ENCODE measurements at places on chromosomes 2 and 18.

GRCh38 chr18:34220081-34220815, 4.5 kb downstream of the NOL4 start:
- DNase-seq, result no peak

DNA sequence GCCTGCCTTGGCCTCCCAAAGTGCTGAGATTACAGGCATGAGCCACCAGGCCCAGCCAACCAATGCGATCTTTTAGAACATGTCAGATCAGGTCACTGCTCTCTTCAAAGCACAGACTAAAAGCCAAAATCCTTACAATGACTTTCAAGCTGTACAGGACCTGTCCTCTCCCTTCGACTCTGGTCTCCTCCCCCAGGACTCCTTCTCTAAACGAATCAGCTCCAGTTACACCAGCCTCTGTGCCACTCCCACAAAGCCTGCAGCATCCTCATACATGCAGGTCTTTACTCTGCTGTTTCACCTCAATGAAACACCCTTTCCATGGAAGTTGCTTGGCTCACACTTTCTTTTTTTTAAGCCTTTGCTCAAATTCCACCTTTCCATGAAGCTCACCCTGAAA, 436.0 kb downstream of the METTL4 start:
- no peak for DNase-seq

DNA sequence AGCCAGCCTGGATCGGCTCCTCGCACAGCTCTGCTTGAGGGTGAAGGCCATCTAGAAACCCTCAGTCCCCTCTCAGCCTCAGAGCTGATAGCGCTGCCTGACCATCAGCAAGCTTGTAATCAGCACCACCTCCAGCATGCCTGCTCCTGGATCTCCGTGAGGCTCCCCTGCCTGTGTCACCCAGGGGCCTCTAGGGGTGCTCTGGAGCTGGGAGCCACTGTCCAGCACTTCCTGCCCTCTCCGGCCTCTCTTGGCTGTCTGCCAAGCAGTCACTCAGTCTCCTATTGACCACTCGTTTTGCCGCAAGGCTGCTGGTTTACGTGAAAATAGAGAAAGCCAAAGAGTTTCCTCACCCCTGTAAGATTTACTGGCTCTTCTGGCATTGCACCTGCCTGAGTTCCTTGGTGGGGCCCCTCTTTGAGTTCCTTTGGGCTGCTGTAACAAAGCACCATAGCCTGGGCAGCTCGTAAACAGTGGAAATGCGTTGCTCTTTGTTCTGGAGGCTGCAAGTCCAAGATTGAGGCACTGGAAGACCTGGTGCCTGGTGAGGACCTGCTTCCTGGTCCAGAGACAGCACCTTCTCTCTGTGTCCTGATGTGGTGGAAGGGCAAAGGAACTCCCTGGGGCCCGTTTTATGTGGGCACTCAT, 17.9 kb downstream of the CAPN10 start:
- no peak for DNase-seq

DNA sequence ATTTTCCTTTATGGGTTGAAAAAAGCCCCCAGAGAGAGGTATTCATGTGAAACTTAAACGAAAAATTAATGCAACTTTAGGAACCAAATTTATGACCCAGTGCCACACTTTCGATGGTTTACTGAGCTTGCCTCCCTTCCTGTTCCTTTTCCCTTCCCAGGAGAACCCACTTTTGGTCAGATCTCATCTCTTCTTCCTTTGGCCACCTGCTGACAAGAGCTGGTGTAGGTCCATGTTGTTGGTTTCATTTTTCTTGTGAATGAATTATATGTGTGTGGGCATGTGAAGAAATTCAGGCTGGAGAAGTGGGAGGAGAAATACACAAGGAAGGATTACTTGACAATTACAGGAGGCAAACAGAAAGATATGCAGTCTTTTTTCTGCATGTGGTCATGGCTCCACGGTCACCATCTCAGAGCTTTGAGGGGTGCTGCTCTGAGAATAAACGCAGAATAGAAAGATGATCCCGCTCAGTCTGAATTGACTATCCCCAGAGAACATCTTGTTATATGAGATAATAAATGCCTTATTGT, 111.3 kb upstream of the TCF4 start:
- no peak for DNase-seq

Measured in stimulated activated naive CD4-positive, alpha-beta T cell treated with Interleukin-2 at 50 U/mL for 16 hours (primary cell).